ENCODE measurements at places on chromosomes 4 and X. TPM values are rescaled to one million over a fixed set of nuclear protein-coding genes. Genes with fewer than 3 reads are reported as not detected.

Gene TCEAL2
- 5.4 TPM for total RNA-seq

GRCh38 chrX:38178396-38178795 is 42.3 kb downstream of the SRPX start:
- no peak for DNase-seq

DNA sequence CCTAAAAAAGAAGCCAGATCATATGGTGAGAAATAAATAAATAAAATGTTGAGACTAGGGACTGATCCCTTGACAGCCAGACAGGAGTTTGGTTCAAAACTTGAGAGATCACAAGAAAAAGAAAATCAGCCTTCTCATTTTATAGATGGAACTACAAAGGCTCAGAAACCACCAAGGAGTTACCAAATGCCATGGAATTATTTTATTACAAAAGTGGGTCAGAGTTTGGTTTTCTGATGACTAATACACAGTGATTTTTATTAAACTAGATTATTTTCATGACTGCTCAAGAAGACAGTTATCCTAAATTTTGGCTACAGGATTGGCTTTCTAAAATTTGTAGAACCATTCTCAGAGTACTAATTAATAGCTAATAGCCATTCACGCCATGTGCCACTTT is 6.2 kb downstream of the CXCL1 start:
- no peak for DNase-seq

DNA sequence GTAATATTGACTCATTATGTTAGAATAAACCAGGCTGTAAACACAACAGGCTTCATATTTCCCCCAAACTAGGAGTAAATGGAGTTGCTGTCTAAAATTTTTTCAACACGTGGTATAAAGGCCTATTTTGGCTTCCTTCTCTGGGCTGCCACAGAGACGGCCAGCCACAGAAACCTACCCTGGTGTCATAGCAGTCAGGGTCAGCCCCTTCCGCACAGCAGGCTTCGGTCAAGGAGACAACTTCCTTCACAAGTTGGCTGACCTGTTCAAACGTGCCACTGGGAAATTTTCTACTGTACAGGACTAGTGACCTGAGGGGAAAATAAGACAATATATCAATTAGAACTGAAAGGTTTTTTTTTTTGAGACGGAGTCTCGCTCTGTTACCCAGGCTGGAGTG is 15.8 kb downstream of the GC start:
- DNase-seq = no peak

GRCh38 chr4:57074744-57075143 is 35.4 kb downstream of the IGFBP7 start:
- no peak for DNase-seq

DNA sequence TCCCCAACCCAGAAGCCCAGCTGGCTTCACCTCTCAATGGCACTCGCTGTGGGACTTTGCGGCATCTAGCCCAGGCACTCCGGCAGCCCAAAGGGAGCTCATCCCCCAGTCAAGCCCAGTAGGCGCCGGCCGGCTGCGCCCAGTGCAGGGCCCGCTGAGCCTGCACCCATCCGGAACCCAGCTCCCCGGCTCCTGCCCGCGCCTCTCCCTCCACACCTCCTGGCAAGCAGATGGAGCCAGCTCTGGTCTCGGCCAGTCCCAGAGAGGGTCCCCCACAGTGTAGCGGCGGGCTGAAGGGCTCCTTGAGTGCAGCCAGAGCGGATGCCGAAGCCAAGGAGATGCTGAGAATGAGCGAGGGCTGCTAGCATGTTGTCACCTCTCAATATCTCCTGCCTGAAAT is 116.8 kb upstream of the UGT8 start:
- DNase-seq = no peak

- DNase-seq = no peak
These were observed 45.8 kb upstream of the ITM2A start for GRCh38 chrX:79412972-79413371.

Data from upper lobe of right lung (tissue), 1 donor.